CD8-positive, alpha-beta memory T cell (primary cell): ENCODE measurements at places on chromosomes 12 and 14. TPM values are rescaled to one million over a fixed set of nuclear protein-coding genes. Genes with fewer than 3 reads are reported as not detected.

CEBPE gene
- 0.16 TPM for total RNA-seq

TMPRSS12 gene
- total RNA-seq, result not detected

GLI1 gene
- 0.55 TPM for total RNA-seq

GUCY2C gene
- total RNA-seq, result not detected

HCAR3 gene
- total RNA-seq, result not detected

BBS10 gene
- 6.1 TPM for total RNA-seq

ZNF384 gene
- 58.1 TPM for total RNA-seq

SPRYD3 gene
- total RNA-seq, result 40.1 TPM

NR1H4 gene
- total RNA-seq, result not detected

CISTR gene
- total RNA-seq, result not detected

DNA sequence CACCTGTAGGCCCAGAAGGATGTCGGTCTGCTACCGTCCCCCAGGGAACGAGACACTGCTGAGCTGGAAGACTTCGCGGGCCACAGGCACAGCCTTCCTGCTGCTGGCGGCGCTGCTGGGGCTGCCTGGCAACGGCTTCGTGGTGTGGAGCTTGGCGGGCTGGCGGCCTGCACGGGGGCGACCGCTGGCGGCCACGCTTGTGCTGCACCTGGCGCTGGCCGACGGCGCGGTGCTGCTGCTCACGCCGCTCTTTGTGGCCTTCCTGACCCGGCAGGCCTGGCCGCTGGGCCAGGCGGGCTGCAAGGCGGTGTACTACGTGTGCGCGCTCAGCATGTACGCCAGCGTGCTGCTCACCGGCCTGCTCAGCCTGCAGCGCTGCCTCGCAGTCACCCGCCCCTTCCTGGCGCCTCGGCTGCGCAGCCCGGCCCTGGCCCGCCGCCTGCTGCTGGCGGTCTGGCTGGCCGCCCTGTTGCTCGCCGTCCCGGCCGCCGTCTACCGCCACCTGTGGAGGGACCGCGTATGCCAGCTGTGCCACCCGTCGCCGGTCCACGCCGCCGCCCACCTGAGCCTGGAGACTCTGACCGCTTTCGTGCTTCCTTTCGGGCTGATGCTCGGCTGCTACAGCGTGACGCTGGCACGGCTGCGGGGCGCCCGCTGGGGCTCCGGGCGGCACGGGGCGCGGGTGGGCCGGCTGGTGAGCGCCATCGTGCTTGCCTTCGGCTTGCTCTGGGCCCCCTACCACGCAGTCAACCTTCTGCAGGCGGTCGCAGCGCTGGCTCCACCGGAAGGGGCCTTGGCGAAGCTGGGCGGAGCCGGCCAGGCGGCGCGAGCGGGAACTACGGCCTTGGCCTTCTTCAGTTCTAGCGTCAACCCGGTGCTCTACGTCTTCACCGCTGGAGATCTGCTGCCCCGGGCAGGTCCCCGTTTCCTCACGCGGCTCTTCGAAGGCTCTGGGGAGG is at the start of gene LTB4R:
Gene LTB4R (plus strand): TSS at position 857 of the 959 bp plus-strand sequence. CDS start 4,150 bp downstream, outside the sequence.
- H3K27me3 ChIP-seq, result no peaks in the 10 kb centered on the region
- H3K27ac ChIP-seq, result peak within 1 kb of the TSS; percentile 69
- H3K4me3 ChIP-seq, result peak within 1 kb of the TSS; percentile 58
- peaks cover 10% of the 10 kb centered on the region for H3K36me3 ChIP-seq
- peaks cover 66% of the 10 kb centered on the region for H3K4me1 ChIP-seq

DNA sequence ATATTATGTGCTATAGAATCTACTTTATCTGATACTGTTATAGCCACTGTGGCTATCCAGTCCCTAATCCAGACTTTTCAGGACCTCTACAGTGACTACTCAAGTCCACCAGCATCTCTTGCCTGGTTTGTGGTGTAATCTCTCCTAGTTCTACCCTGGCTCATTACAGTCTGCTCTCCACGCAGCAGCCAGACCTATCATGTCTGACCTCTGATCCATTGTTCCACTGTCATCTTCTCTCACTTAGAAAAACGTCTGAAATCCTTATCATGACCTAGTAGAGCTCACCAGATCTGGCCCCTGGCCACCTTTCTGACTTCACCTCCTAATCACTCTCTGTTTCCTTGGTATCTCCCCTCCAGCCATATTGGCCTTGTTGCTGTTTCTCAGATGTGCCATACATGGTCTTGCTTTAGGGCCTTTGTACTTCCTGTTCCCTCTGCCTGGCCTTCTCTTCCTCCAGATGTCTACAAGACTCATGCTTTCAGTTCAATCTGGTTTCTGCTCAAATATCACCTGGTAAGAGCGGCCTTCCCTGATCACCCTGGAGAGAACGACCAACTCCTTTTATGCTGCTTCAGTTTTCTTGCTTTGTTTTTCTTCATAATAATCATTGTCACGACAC is 475.5 kb downstream of the AACS start:
- no peaks in the 10 kb centered on the region for H3K4me1 ChIP-seq
- no peaks in the 10 kb centered on the region for H3K36me3 ChIP-seq
- H3K27me3 ChIP-seq, result no peaks in the 10 kb centered on the region
- DNase-seq, result no peak
- H3K27ac ChIP-seq, result no peak overlapping the region

DNA sequence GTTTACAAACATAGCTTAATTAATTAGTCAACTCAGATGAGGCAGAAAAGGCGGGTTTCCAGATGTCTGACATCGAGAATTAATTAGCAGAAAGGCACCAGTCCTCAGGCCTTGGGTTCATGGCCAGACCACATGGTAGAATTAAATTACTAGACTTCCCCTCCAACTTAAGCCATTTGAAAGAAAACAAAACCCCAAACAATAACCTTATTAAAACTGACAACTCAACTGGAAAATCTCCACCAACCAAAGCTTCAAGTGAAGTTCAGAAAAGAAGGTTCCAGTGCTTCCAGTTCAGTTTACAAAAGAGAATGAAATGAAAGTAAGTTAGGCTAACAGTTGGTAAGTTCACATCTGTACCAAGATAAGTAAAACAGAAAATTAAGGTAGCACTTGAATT is 349.5 kb downstream of the GRIN2B start:
- no peak overlapping the region for H3K27ac ChIP-seq
- no peak overlapping the region for H3K4me3 ChIP-seq
- H3K4me1 ChIP-seq, result no peaks in the 10 kb centered on the region
- DNase-seq, result no peak
- peaks cover 3% of the 10 kb centered on the region for H3K27me3 ChIP-seq

DNA sequence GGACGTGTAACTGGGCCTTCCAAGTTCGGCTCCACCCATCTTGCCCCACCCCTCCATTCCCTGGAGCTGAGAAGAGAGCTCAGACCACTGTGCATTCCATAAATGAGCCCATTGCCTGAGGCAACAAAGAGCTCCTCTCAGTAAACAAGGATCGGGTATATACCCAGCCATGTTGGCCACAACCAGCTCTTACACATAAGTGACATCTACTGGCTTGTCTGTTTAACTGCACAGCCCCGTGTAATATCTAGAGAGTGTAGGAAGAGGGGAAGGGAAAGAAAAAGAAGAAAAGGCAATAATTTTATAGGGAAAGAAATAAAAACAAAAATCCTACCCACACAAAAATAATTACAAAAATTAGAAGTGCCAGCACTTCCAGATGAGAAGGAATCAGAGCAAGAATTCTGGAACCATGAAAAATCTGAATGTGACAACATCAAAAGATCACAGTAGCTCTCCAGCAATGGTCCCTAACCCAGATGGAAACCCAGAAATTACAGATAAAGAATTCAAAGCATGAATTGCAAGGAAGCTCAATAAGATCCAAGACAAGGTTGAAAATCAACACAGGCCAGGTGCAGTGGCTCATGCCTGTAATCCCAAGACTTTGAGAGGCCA is 308.1 kb downstream of the RPAP3 start:
- DNase-seq, result peak; percentile 69
- H3K4me1 ChIP-seq, result peaks cover 38% of the 10 kb centered on the region
- H3K36me3 ChIP-seq, result no peaks in the 10 kb centered on the region
- no peak overlapping the region for H3K27ac ChIP-seq
- H3K4me3 ChIP-seq, result peak overlapping the region; percentile 17
- no peaks in the 10 kb centered on the region for H3K27me3 ChIP-seq

GRCh38 chr14:96586056-96586455 is 83.9 kb downstream of the PAPOLA start:
- H3K36me3 ChIP-seq, result no peaks in the 10 kb centered on the region
- no peak for DNase-seq
- no peak overlapping the region for H3K4me3 ChIP-seq

DNA sequence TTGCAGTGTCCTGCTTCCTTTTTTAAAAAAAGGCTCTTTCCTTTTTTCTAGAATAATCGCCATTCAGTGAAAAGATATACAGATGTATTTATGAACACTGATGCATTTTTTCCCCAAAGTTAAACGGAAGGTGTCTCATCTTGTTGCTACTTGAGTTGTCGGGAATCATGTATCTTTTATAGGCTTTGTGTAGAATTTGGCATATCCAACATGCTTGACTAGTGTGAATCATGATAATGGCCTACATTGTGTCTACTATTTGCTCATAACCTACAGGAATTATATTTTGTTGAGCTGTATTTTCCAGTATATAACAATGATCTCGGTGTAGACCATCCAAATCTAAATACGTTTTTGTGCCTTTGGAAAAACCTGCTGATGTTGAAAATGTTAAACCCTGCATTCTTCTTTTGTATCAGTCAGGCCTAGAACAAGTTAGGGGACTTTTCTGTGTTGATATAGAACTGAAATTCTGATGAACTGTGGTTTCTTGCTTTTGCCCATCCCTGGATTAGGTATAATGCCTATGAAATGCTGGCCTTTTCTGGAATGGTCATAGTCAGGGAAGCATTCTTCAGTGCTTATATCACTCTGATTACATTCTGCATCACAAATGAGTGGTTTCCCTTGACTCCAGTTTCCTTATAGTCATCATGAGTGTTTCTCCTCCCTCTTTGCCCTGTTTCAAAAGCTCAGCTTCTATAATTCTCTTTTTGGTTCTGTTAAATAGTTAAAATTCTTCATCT is 10.8 kb downstream of the BMAL2 start:
- no peaks in the 10 kb centered on the region for H3K27me3 ChIP-seq
- H3K27ac ChIP-seq, result no peak overlapping the region
- no peak overlapping the region for H3K4me3 ChIP-seq
- no peaks in the 10 kb centered on the region for H3K4me1 ChIP-seq
- H3K36me3 ChIP-seq, result no peaks in the 10 kb centered on the region

DNA sequence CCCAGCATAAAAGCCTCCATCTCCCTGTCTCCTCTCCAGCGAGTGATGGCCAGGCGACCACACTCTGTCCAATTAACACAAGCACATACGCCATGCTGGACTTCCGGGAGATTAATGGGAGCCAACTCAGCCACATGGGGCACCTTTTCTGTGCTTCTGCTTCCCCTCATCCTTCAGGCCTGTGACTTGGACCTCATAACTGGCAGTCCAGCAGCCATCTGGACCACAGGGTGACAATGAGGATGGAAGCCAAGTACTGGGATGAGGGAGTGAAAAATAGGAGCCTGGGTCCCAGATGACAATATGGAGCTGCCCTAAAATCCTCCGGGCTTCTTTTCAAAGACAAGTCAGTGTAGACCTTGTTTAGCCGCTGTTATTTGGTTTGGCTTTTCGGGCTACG is 12.8 kb downstream of the MAP3K9 start:
- H3K27ac ChIP-seq, result no peak overlapping the region
- H3K4me1 ChIP-seq, result no peaks in the 10 kb centered on the region
- H3K27me3 ChIP-seq, result no peaks in the 10 kb centered on the region
- DNase-seq, result no peak

GRCh38 chr14:78758333-78758732 is 588.2 kb downstream of the NRXN3 start:
- H3K27ac ChIP-seq, result no peak overlapping the region
- DNase-seq, result no peak
- H3K27me3 ChIP-seq, result no peaks in the 10 kb centered on the region
- H3K4me3 ChIP-seq, result no peak overlapping the region

DNA sequence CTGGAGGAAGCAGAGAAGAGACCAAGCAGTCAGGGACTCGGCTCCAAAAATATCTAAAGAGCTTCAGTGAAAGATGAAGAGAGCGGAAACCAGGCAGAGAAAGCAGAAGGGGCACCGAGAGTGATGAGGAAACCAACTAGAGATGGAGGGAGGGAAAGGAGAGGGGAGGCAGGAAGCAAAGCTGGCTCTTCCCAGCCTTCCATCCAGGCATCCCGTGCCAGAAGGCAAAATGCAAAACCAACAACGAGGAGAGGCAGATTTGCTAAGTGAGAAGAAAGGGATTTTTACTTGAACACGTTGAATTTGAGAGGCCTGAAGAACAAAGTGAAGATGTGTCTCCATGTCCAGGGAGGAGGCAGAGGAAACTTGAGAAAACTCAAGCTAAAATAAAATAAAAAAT is 90.1 kb downstream of the NUAK1 start:
- H3K27me3 ChIP-seq, result no peaks in the 10 kb centered on the region
- DNase-seq, result no peak
- H3K27ac ChIP-seq, result no peak overlapping the region
- H3K36me3 ChIP-seq, result no peaks in the 10 kb centered on the region

- H3K4me1 ChIP-seq, result no peaks in the 10 kb centered on the region
- no peak for DNase-seq
- no peaks in the 10 kb centered on the region for H3K36me3 ChIP-seq
- H3K4me3 ChIP-seq, result no peak overlapping the region
- no peaks in the 10 kb centered on the region for H3K27me3 ChIP-seq
- H3K27ac ChIP-seq, result no peak overlapping the region
Measured at GRCh38 chr12:28507867-28508266, 317.6 kb downstream of the CCDC91 start.

- no peak overlapping the region for H3K27ac ChIP-seq
- DNase-seq, result no peak
- H3K27me3 ChIP-seq, result no peaks in the 10 kb centered on the region
- no peak overlapping the region for H3K4me3 ChIP-seq
- H3K4me1 ChIP-seq, result no peaks in the 10 kb centered on the region
Measured at GRCh38 chr12:115450017-115450416, 766.0 kb upstream of the TBX3 start.

DNA sequence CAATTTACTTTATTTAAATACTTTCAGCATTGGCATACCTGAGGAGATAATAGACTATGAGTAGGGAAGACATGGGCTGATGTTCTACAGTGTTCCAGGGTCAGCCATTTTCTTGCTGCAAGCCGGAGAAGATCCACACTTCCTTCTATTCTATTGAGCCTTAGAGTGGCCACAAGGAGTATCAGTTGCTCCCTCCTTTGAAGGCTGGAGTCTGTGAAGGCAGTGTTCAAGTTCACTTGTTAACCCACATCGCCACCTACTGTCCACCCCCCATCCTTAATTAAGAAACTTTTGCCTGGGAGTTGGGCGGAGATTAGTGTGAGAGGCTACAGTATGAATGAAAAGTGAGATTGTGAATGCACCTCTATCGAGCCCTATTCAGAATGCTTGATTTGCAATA is 666.6 kb downstream of the NRXN3 start:
- H3K27me3 ChIP-seq, result no peaks in the 10 kb centered on the region
- DNase-seq, result no peak
- H3K36me3 ChIP-seq, result no peaks in the 10 kb centered on the region
- no peaks in the 10 kb centered on the region for H3K4me1 ChIP-seq
- no peak overlapping the region for H3K27ac ChIP-seq

GRCh38 chr14:43338713-43339112 is 1168.4 kb downstream of the FSCB start:
- H3K4me3 ChIP-seq, result no peak overlapping the region
- no peaks in the 10 kb centered on the region for H3K4me1 ChIP-seq
- no peaks in the 10 kb centered on the region for H3K36me3 ChIP-seq
- no peaks in the 10 kb centered on the region for H3K27me3 ChIP-seq
- H3K27ac ChIP-seq, result no peak overlapping the region
- DNase-seq, result no peak
